NCI-H748 treated with DMSO at 0.1 percent for 48 hours (cell line): ENCODE measurements at places on chromosomes 2 and 18.

DNA sequence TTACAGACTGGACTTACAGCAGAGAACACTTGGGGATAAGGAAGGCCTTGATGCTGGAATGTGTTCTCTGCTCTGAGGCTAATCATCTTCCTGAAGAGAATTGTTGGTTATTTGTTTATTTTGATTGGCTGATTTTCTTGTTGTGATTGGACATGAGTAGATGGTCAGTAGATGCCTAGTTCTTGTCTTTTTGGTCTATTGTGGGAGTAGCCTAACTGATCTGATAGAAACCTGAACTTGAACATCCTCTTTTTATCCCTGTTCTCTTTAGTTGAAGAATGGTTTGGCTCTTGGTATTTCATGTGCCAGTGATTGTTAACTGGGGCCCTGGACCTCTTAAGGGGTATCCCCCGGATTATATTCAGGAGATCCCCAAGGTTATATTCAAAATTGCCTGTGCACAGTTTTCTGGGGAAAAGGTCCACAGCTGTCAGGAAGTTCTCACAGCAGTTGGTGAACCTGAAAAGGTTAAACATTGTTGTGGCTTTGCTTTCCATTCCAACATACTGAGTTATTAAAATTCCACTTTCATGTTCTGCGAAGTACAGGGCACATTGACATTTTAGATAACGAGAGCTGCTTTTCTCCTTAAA, 13.6 kb downstream of the TWSG1 start:
- no peak for DNase-seq

GRCh38 chr2:225994748-225995405, 595.4 kb downstream of the NYAP2 start:
- DNase-seq = no peak

DNA sequence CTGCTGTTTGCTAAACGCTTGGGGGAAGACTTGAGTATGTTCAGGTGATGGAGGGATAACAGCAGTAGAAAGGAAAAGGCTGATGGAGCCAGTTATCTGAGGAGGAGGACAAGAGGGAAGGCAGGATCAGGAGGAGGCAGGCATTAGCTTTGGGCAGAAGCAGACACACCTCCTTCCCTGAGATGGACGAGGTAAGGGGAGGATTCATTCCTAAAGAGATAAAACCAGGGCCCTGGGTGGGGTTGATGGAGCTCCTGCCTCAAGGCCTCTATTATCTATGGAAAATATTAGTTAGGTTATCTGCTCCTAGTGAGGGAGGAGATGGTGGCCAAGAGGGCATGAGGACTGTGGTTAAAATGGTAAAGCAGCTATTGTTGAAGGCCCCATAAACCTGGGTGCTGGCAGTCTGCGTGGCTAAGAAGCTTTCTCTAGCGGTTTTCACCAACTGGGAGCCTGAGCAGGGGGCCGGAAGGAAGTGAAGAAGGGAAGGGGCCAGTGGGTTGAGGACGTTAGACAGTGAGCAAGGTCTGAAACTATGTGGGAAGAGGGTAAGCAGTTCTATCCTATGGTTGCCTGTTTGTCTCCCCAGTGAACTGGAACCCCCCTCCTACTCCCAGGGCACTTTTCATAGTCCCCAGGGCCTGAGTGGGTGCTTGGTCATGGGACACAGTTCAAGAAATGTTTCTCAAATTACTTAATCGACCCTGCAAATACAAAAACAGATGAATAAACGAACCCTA, 56.6 kb upstream of the HK2 start:
- DNase-seq = no peak

GRCh38 chr2:127705391-127706065, 4.2 kb downstream of the SFT2D3 start:
- no peak for DNase-seq

- DNase-seq = no peak
Observed at GRCh38 chr18:63551769-63552168, 9.6 kb downstream of the SERPINB12 start.

DNA sequence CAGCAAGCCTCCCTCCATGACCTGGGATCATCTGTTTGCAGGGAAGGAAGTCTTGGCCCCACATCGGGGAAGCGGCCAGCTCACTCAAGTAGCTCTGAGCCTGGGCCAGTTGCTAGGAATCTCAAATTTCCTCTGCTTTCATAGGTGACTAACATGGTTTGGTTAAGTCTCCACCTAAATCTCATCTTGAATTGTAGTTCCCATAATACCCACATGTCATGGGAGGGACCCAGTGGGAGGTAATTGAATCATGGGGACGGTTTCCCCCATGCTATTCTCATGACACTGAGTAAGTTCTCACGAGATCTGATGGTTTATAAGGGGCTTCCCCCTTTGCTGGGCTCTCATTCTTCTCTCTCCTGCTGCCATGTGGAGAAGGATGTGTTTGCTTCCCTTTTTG, 75.2 kb downstream of the LBH start:
- DNase-seq = no peak

DNA sequence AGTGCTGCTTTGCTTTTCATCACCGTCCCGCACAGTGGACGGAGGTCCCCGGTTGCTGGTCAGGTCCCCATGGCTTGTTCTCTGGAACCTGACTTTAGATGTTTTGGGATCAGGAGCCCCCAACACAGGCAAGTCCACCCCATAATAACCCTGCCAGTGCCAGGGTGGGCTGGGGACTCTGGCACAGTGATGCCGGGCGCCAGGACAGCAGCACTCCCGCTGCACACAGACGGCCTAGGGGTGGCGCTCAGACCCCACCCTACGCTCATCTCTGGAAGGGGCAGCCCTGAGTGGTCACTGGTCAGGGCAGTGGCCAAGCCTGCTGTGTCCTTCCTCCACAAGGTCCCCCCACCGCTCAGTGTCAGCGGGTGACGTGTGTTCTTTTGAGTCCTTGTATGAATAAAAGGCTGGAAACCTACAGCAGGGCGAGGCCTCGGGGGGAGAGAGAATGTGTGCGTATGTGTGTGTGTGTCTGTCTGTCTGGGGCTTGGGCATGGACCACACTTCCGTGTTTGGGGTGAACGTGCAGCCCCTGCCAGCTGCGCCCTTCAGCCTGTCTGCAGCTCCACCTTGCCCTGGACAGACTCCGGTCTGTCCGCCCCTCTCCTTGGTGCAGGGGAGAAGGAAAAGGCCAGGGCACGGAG, 32.3 kb downstream of the GPC1 start:
- DNase-seq = no peak

DNA sequence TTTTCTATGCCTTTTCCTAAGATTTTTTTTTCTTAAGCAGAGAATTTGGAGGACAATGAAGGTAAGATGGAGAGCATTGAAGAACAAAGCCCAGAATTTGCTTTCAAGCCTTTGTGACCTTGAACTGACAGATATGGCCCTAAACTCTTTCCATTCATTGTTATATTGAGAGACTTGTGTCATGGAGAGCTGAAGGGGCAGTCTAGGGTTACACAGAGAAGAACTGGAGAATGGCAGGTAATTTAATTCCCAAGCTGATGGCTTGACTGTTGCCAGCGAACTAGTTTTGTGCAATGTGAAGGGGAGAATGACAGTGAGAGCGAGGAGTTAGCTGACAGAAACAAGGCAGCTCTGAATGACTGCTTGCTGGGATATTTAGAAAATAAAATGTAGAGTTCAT, 1344.2 kb downstream of the LRP1B start:
- peak; percentile 59 for DNase-seq

DNA sequence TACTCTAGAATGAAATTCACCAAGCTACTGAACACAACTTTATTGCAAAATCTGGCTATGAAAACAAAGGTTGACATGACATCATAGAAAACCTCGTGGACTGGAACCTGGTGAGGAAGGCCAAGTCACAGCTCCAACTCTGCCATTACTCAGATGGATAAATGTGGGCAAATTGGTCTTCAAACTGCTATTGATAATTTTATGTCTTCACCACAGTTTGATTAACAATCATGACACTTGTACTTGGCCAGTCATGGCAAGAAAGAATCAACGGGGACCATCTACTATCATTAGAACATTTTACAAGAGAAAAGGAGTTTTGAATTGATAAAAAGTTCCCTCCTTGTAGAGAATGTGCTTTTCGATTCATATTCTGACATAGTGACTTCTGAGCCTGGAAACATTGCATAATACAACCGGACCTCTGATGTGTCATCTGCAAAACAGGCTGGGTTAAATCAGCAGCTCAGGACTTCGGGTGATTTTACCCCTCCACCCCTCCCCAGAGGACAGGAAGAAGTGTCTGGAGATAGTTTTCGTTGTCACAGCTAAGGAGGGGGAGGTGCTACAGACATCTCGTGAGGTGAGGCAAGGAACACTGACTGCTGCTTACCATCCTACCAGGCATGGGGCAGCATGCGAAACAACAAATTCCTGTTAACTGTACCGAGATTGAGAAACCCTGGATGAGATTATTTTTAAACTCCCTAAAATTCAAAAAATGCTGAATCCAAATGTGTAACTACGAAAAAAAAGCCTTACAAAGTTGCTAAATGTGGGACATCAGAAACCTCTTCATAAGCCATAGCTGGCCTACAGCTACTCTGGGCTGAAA, 8.4 kb downstream of the L3MBTL4 start:
- no peak for DNase-seq

- peak; percentile 59 for DNase-seq
Observed at GRCh38 chr18:34977838-34978532, 63.2 kb upstream of the MAPRE2 start.

DNA sequence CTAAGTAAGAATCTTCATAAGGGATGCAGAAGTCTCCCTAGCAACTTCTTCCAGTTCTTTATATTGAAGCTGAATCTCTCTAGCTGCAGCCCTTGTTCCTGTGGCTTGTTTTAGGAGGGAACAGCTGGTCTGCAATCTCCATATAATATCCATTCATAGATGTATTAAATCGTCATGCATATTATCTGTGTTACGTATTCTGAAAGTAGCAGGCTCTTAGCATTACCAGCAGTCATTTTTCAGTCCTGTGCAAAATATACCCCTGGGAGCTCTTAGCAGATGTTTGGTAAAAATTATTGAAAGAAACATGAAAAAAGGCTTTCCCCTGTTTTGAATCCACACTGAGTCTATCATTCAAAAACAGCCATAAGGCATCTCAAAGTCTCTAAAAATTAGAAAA, 385.3 kb downstream of the IRS1 start:
- no peak for DNase-seq

DNA sequence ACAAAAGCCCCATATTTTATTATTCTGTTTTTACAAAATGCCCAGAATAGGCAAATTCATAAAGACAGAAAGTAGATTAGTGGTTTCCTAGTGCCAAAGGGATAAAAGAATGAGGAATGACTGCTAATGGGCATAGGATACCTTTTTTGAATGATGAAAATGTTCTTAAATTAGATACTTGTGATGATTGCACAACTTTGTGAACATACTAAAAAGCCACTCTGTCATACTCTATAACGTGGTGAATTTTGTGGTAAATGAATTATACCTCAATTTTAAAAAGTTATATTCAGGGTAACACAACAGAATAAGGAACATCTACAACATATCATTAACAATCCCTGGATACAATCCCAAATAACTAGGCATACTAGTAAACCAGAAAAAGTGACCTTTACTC, 9.1 kb upstream of the FBLN7 start:
- no peak for DNase-seq

- no peak for DNase-seq
Observed at GRCh38 chr2:147433822-147434221, 411.0 kb upstream of the ACVR2A start.

DNA sequence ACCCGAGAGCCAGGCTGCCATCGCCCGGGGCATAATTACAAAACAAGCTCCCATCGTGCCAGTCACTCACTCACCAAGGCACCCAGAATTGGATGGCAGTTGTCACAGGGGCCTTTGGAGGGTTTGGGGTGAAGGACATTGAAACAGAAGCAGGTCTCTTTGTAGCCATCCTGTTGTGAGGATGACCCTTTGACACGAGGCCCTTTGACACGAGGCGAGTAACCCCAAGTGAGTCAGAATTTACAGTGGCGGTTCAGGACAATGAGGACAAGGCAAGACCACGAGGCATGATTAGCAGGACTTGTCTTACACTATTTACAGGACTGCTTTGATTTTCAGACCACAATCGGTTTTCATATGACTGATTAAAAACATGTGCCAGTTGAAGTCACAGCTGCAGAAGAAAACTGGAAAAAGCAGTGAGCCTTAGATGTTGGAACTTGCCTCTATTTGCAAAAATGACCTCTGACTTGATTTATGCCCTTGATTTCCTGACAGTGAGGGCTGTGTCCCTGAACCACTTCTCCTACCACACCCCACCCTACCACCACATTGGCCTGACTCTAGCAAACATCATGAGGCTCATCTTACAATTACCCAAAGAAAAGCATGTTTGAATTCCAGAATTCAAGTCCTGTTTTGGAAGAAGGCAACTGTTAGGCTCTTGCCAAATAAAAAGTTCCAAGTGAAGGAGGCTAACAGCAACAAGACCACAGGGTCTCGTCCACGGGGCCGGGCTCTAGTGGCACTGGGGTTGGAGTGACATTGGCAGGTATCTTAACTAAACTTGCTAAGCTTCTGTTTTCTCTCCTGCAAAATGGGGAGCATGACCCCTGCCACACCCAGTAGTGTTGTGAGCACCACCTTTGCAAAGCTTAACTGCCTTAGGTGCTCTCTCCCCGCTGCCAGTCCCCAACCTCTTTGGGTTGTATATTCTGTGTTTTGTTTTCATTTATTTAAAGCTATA, 64.4 kb upstream of the FOSL2 start:
- no peak for DNase-seq

GRCh38 chr2:48991415-48992131, 162.7 kb downstream of the FSHR start:
- no peak for DNase-seq

DNA sequence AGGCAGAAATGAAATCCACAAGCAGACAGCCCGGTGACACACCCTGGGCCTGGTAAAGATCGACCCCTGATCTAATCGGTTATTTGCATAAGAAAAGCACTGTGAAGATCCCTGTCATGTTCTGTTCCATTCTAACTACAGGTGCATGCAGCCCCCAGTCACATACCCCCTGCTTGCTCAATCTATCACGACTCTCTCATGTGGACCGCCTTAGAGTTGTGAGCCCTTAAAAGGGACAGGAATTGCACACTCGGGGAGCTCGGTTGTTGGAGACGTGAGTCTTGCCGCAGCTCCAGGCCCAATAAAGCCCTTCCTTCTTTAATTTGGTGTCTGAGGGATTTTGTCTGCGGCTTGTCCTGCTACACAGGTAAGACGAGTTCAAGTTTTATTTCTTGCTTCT, 13.4 kb upstream of the IL1B start:
- no peak for DNase-seq

DNA sequence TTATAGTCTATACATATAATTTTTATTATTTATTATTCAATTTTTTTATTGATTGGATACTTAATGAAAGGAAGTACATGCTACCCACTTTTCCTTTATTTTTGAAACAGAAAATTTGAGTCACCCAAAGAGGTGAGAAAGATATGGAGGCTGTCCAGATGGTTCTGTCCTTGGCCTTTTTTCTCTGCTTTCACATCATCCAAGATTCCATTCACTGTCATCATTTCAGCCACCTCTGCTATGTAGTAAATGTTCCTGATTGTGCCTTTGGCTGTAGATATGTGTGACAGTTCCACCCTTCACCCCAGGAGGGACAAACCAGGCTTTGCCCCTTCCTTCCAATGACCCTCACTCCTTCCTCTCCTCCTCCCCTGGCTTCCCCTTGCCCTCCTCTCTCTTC, 675.7 kb upstream of the ID2 start:
- no peak for DNase-seq

DNA sequence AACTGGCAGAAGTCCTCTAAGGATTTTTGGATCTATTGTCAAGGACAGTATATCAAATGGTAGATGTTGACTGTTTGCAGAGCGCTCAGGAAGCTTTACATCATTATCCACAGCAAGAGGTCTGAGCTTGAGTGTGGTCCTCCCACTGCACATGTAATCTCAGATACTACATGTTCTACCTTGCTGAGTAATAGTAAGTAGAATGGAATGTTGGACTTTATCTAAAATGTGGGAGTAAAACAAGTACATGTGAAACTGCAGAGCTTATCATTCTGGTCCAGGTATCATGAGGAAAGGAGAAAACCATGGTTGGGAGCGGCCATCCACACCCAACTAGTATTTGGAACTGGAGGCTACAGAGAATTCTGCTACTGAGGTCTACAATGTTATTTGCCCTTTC, 19.3 kb upstream of the CD28 start:
- DNase-seq = no peak
